Activated CD4-positive, alpha-beta T cell treated with anti-CD3 and anti-CD28 coated beads, Interleukin-2, amount 10 ng/mL, durations not matched to agents 24 days and 14 days (primary cell): ENCODE measurements at places on chromosomes 5 and 9. TPM values are rescaled to one million over a fixed set of nuclear protein-coding genes. Genes with fewer than 3 reads are reported as not detected.
A peak's percentile ranks its signal among the peaks of the same experiment; 100 is the strongest.

Gene OTP
- not detected in 2 replicates for total RNA-seq

Gene TMEM215
- total RNA-seq: not detected in 2 replicates

Gene IL5
- 7.0 and 7.1 TPM in 2 replicates for total RNA-seq

Gene TRIM36
- total RNA-seq: 0.12 TPM in 1 of 2 replicates, not detected in the other

Gene ITGA1
- total RNA-seq: 1.6 and 2.2 TPM in 2 replicates

Gene ENC1
- 1.2 and 2.0 TPM in 2 replicates for total RNA-seq

GRCh38 chr9:134782921-134783698 is 97.5 kb upstream of the FCN2 start:
- no peak for DNase-seq

- peak; percentile 77 for DNase-seq
Observed at GRCh38 chr9:97633859-97634490, 354 bp downstream of the NCBP1 start.

- DNase-seq: no peak
Observed at GRCh38 chr5:126506079-126506478, 82.9 kb downstream of the GRAMD2B start.

DNA sequence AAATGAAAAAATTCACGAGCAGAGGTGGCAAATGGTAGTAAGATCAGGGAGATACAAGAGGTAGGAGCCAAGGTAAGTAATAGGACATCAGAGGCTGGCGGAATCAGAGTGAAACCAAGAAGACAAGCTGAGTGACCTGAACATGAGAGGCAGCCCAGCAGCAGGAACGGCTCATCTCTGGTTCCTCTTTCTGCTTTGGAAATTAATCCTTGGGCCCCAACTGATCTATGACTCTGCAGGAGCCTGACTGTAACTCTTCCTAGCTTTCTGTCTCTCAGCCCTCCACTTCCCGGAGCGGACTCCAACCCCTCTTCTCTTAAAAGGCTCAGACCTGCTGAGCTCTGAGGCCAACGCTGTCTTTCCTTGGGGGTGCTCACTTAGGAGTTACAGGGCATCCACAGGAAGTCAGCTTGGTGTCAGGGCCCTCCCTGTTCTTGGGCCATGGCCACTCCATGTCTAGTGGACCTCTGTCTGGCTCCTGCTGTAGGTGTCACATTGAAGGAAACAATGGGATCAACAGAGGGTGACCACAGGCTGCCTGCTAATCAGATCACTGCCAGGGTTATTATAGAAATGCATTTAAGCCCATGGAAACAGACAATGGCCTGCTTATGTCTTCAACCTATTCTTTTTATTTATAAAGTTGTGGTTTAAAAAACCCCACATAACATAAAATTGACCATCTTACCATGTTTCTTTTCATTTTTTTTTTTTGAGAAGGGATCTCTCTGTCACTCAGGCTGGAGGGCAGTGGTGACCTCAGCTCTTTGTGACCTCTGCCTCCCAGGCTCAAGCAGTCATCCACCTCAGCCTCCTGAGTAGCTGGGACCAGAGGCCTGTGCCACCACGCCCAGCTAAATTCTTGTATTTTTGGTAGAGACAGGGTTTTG is 22.5 kb upstream of the SHB start:
- DNase-seq: no peak

DNA sequence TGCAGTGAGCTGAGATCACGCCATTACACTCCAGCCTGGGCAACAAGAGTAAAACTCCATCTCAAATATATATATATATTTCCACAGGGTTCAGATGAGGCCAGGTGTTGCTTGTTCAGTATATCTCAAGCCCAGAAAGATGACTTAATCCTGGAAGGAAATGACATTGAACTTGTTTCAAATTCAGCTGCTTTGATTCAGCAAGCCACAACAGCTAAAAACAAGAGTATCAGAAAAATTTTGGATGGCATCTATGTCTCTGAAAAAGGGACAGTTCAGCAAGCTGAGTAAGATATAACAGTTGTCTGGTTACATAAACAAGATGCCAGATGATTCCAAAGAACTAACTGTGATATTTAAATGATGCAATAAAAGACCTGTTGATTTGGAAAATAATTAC is 352.0 kb downstream of the KCTD16 start:
- DNase-seq: no peak

GRCh38 chr9:111878946-111879345 is 17.7 kb upstream of the UGCG start:
- DNase-seq: no peak

- DNase-seq: no peak
Observed at GRCh38 chr5:61281686-61282085, 50.4 kb upstream of the ZSWIM6 start.

- no peak for DNase-seq
Observed at GRCh38 chr5:167167191-167167795, 1124.2 kb upstream of the WWC1 start.

- no peak for DNase-seq
Observed at GRCh38 chr5:72328172-72328571, 8.0 kb downstream of the PTCD2 start.

GRCh38 chr5:159181152-159181551 is 28.2 kb downstream of the RNF145 start:
- DNase-seq: no peak
